ENCODE measurements at places on chromosomes 6 and 20. TPM values are rescaled to one million over a fixed set of nuclear protein-coding genes. Genes with fewer than 3 reads are reported as not detected.

The BPIFB4 gene
- not detected for total RNA-seq

The C20orf144 gene
- not detected for total RNA-seq

The SLC17A3 gene
- not detected for total RNA-seq

The NKX2-4 gene
- not detected for total RNA-seq

The TAF4 gene
- 5.9 TPM for total RNA-seq

The PNPLA1 gene
- total RNA-seq = not detected

The LTB gene
- total RNA-seq = 19.3 TPM

The EYS gene
- total RNA-seq = not detected

The NSFL1C gene
- total RNA-seq = 58.9 TPM

The DEFB132 gene
- total RNA-seq = not detected

The NRSN2 gene
- total RNA-seq = 36.9 TPM

The TP53TG5 gene
- not detected for total RNA-seq

The PMEPA1 gene
- 255 TPM for total RNA-seq

The RIPOR2 gene
- 0.79 TPM for total RNA-seq

The ARFGEF3 gene
- 13.4 TPM for total RNA-seq

The ULBP1 gene
- 6.0 TPM for total RNA-seq

The PPDPF gene
- 114 TPM for total RNA-seq

The CRISP2 gene
- not detected for total RNA-seq

The CDSN gene
- not detected for total RNA-seq

The SH3BGRL2 gene
- total RNA-seq = 31.6 TPM

The KAT14 gene
- total RNA-seq = 11.7 TPM

The TIAM2 gene
- total RNA-seq = 21.3 TPM

The SMLR1 gene
- total RNA-seq = not detected

The SLC25A27 gene
- total RNA-seq = 0.68 TPM

The TOX2 gene
- 7.3 TPM for total RNA-seq

The KLC4 gene
- 21.6 TPM for total RNA-seq

The LRRN4 gene
- total RNA-seq = 71.2 TPM

The CTNNBL1 gene
- total RNA-seq = 40.5 TPM
